Stimulated activated naive B cell treated with anti-CD40 and anti-IgM and Interleukin-4, amounts not matched to agents 10 μg/mL and 1 μg/mL and 100 μg/mL, for 72 hours (primary cell): ENCODE measurements at places on chromosomes 12 and 14.
A peak's percentile ranks its signal among the peaks of the same experiment; 100 is the strongest.

GRCh38 chr12:85794531-85794930, 41.7 kb downstream of the RASSF9 start:
- DNase-seq = no peak

DNA sequence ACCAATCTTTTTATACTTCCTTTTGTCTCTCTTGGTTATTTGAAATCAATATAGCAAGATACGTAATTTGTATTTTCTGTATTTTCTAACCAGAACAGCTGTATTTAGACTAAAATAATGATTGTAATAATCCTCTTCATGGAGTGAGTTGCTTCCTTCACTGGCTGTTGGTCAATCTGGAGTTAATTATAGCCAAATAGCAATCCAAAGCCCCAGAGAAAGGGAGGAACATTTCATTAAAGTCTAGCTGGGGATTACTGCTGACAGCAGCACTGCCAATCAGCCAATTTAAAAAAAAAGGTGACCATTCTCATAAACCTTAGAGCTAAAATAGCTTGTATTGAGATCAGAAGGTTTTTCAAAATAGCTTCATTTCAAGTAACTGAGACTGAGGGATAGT, 118.0 kb downstream of the TRHDE start:
- DNase-seq = no peak

GRCh38 chr12:107597695-107598410, 87.7 kb upstream of the PWP1 start:
- no peak for DNase-seq

DNA sequence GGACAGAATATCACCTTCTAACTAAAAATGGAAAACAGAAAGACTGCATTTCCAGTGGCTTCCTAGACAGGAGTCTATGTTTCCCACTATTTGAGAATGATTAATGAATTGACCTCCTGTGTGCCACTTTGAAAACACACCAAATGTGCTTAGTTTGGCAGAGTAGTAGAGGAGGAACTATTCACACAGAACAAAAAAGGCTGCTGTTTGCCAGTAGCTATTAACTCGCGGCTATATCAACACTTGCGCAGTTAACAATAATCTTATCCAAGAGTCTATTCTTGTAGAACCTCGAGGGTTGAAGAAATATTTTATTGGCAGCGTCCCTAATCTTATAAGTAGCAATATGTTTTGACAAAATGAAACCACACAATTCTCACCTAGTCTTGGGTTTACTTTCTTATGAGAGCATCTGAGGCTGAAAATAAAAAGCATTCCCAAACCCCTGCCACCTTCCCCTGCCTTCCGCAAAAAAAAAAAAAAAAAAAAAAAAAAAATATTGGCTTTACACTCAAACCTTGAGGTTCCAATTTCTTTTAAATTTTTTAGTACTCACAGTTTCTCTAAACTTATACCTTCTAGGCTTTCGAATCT, 127.3 kb upstream of the FLRT2 start:
- DNase-seq = no peak

- peak; percentile 17 for DNase-seq
Measured at GRCh38 chr14:90758959-90759358, 57.3 kb downstream of the TTC7B start.

DNA sequence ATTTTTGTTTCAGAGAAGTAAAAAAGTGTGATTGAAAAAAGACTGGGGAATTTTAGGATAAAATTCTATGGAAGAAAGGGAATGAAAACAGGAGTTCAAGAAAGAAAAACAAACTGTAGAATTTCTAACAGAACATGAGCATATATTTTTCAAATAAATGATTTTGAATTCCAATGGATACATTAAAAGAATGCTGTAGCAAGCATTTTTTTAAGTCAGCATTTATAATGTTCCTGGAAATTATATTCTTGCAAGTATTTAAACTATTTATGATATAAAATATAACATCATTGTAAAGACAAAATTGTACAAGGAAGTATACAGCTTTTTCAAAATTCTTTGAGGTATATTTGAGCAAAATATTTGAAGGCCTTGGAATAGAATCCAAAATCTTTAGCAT, 450.7 kb downstream of the AEBP2 start:
- DNase-seq = no peak

GRCh38 chr12:64745259-64745807, 13.9 kb downstream of the GNS start:
- DNase-seq = no peak

GRCh38 chr14:22268875-22269274, 320.1 kb downstream of the DAD1 start:
- DNase-seq = no peak

DNA sequence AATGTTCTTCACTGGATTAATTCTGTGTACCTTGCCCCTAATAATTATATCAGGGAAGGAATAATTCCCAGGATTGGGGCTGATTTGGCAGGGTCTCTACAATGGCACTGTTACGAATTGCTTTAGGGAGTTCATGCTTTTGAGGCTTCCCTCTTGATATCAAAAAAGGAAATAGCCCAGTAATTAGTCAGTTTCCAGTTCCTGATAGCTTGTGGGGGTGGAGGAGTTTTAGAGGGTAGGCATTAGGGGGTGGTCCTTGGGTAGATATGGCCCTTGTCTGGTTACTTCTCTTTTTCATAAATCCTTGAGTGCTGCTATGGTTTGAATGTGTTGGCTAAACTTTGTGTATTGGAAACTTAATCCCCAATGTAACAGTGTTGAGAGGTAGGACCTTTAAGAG, 6.1 kb upstream of the SRSF5 start:
- no peak for DNase-seq

- DNase-seq = no peak
Measured at GRCh38 chr12:115660211-115660805, 617.2 kb downstream of the MED13L start.

- DNase-seq = no peak
Measured at GRCh38 chr12:41564816-41565215, 376.7 kb downstream of the PDZRN4 start.

DNA sequence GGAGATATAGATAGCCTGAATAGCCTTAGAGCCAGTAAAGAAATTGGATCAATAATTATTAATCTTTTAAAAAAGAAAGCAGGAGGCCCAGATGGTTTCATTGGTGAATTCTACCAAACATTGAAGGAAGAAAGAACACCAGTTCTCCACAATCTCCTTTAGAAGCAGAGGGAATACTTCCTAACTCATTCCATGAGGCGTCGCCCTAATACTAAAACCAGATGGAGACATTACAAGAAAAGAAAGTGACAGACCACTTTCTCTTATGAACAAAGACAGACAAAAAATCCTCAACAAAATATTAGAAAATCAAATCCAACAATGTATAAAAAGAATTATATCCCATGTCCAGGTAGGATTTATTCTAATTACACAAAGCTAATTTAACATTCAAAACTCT, 362.6 kb downstream of the BCAT1 start:
- DNase-seq = no peak

GRCh38 chr14:102272392-102272791, 32.6 kb downstream of the MOK start:
- DNase-seq = no peak
